ENCODE measurements at places on chromosomes 6 and 20. TPM values are rescaled to one million over a fixed set of nuclear protein-coding genes. Genes with fewer than 3 reads are reported as not detected.

DEF6 gene
- total RNA-seq: 20.1 TPM

KCNK15 gene
- 62.6 TPM for total RNA-seq

- H3K36me3 ChIP-seq: no peaks in the 10 kb centered on the region
- H3K4me3 ChIP-seq: no peak overlapping the region
- no peak overlapping the region for H3K27ac ChIP-seq
- no peaks in the 10 kb centered on the region for H3K4me1 ChIP-seq
Observed at GRCh38 chr20:15699431-15700146, 873.7 kb downstream of the KIF16B start.

- no peaks in the 10 kb centered on the region for H3K36me3 ChIP-seq
- H3K4me3 ChIP-seq: no peak overlapping the region
- no peaks in the 10 kb centered on the region for H3K4me1 ChIP-seq
- no peak for DNase-seq
Observed at GRCh38 chr20:53439616-53440015, 154.0 kb downstream of the ZNF217 start.

DNA sequence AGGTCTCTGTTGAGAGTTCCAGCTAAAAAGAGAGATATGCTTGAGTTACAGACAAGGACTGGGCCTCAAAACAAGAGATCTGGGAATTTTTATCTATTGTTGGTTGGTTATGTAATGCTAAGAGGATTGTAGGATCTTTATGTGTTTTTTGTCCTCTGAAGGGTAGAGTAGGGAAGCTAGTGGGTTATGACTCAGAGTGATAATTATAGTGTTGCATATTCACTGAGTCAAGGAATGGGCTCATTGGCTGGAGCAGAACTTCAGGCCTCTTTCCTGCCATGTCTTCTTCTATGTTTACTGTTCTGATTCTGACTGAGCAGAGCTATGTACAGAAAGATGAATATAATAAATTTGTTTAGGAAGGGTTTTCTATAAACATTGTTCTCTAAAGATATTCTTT, 66.1 kb upstream of the NOX3 start:
- no peak for DNase-seq
- no peaks in the 10 kb centered on the region for H3K36me3 ChIP-seq
- H3K4me1 ChIP-seq: no peaks in the 10 kb centered on the region
- H3K4me3 ChIP-seq: no peak overlapping the region

- no peaks in the 10 kb centered on the region for H3K36me3 ChIP-seq
- no peak overlapping the region for H3K4me3 ChIP-seq
- DNase-seq: peak; percentile 31
Observed at GRCh38 chr20:4717816-4718570, 3.7 kb upstream of the PRND start.

DNA sequence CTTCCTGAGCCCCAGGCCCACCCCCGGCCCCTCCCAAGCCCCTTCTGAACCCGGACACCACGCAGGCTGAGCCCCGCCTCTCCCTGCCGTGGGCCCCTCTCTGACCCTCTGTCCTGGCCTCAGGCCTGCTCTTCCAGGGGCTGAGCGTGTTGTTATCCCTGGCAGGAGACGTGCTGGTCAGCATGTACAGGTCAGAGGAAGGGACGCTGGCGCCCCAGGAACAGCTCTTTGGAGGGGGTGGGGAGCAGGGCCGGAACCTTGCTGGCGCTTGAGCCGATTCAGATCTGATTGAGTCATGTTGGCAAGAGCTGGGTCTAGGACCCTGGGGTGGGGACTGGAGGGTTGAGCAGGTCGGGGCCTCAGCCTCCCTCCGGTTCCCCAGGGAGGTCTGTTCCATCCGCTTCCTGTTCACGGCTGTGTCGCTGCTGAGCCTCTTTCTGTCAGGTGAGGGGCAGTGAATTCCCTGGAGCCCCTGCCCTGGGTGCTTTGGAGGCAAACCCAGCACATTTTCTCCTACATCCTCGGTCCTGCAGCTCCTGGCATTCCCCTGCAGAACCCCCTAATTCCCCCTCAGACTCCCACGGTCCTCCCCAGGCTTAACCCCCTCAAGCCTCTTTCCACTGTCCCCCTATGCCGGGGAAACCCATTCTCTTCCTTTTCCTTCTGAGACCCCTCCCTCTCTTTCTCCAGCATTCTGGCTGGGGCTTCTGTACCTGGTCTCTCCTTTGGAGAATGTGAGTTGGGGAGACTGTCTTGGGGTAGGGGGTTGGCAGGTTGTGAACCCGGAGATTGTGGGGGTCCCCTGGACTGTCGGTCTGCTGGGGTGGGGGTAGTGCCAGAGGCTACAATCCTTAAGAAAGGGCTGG, 2.0 kb downstream of the SPAG4 start:
- peaks cover 16% of the 10 kb centered on the region for H3K4me1 ChIP-seq
- peak; percentile 81 for DNase-seq
- H3K27ac ChIP-seq: peak overlapping the region; percentile 75
- H3K36me3 ChIP-seq: no peaks in the 10 kb centered on the region
- H3K27me3 ChIP-seq: no peaks in the 10 kb centered on the region

DNA sequence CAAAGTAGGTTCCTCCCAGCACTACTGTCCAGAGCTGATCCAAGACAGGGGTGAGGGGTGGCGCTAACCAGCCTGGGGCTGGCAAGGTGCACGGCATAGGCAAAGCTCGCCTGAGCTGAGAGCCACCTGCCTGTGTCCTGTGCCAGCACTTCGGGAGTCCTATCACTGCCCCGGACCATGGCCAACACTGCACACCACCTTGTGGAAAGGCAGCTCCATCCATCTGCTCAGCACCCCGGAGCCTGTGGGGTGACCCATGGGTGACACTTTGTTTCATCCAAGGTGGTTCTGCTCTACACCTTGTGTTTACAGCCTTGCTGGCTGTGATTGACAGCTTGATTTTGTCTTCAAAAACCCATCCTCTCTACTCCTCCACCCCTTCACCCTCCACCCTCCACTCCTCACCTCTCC, 32.9 kb upstream of the GATA5 start:
- no peak for DNase-seq
- H3K36me3 ChIP-seq: no peaks in the 10 kb centered on the region
- H3K27ac ChIP-seq: no peak overlapping the region
- no peaks in the 10 kb centered on the region for H3K4me1 ChIP-seq
- no peak overlapping the region for H3K4me3 ChIP-seq
- no peaks in the 10 kb centered on the region for H3K27me3 ChIP-seq

GRCh38 chr6:108655806-108656651, 95.3 kb downstream of the FOXO3 start:
- H3K27ac ChIP-seq: peak overlapping the region; percentile 84
- H3K4me1 ChIP-seq: peaks cover 77% of the 10 kb centered on the region
- H3K27me3 ChIP-seq: no peaks in the 10 kb centered on the region
- H3K4me3 ChIP-seq: peak overlapping the region; percentile 29

- H3K27ac ChIP-seq: no peak overlapping the region
- no peak overlapping the region for H3K4me3 ChIP-seq
- no peak for DNase-seq
- H3K4me1 ChIP-seq: no peaks in the 10 kb centered on the region
- H3K27me3 ChIP-seq: no peaks in the 10 kb centered on the region
Observed at GRCh38 chr20:8073024-8073832, 53.7 kb upstream of the TMX4 start.
